Stimulated activated CD4-positive, alpha-beta T cell treated with anti-CD3 and anti-CD28 coated beads, Interleukin-12 subunit alpha, Interleukin-12 subunit beta, amount 100 ng/mL, for 24 hours (primary cell): ENCODE measurements at places on chromosomes 3 and 15.

DNA sequence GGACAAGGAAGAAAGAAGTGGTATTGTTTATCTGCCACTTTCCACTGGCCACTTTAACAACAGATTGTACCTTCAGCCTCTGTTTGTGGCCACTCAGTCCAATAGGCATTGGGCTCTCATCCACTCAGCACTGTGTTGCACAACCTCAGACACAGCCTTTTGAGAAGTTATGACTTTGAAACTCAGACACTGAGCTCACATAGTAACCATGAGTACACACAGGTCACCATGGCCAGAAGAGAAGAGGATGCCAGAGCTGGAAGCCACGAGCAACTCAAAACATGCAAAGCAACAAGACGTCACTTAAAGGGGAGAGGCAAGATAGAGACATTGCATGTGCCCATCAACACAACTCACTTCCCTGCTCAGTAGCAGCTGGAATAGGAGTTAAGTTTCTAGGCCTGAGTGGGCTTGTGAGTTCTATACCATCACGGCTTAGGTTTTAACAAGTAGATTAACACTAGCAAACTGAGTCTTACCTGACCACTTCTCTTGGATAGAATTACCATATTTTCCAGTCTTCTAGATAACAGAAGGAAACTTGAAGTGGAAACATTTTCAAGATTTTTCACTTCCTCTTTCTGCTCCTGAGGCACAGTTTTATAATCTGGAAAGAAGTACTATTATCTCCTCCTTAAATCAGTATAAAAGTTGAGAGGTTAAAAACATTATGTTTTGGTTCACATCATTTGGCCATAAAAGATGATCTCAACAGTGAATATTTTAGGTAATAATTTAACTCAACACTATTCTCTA, 103.5 kb downstream of the IMPG2 start:
- DNase-seq = no peak

GRCh38 chr3:98746882-98747281, 16.3 kb upstream of the ST3GAL6 start:
- DNase-seq = no peak

DNA sequence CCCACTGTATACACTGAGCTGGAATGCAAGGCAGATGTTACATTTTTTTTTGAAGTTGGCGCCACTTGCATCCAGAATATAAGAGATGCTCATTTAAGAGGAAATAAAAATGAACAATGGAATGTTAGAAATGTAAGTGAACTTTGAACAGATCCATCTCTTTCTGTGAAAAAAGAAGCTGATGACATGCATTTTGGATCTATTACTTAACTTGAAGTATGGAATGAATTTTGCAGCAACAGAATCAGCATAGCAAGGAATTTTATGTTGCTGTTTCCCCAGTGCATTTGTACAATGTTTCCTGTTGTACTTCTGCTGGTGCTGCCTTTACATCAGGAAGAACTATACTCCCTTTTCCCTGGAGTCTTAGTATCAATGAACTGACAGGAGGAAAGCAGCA, 178.2 kb downstream of the LSAMP start:
- no peak for DNase-seq

GRCh38 chr3:187840856-187841255, 95.6 kb upstream of the BCL6 start:
- no peak for DNase-seq

DNA sequence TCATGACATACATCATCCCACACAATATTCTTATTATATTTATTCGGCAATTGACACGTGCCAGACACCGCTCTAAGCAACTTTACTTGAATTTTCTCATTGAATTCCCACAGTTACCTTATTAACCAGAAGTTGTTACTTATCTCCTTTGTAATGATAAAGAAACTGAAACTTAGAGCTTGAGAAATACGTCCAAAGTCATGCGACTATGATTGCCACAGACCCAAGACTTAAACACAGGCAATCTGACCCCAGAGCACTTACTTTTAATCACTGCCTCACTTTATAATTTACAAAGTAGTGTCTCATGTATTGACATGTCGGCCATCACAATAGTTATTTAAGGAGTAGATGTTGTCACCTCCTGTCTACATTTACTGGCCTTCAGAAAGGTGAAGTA, 64.7 kb downstream of the ATP13A4 start:
- DNase-seq = no peak

DNA sequence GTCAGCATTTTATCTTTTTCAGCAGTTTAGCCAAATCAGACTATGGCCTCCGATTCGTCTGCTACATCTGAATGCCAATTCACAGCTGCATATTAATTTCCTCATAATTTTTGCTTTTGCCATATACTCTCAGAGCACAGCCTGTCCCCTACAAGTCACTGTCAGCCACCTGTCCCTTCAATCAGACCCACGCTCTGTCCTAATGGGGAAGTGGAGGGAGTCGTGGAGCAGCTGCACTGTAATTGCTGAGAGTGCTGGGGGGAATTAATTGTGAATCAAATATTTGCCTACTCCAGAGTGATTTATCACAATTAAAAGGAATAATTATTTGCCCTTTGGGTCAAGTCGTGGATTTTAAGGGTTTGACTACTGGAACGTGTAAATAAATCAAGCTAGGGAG, 75.5 kb downstream of the EBLN2 start:
- no peak for DNase-seq

DNA sequence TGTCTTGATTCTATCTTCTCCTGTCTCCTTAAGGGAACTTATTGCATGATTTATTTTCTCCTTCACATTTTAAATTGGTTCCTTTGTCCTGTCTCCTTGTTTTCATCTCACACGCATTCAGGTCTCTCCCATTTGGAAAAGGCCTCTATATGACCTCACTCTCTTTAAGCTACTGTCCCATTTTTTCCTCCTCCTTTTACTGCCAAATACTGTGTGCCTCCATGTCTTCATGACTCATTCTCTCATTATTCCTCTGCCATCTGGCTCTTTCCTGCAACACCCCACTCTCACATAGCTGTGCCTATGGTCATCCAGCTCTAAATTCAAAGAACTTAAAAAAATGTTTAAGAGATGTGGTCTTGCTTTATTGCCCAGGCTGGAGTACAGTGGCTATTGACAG, 48.0 kb downstream of the TYRO3 start:
- no peak for DNase-seq

- DNase-seq = no peak
Observed at GRCh38 chr3:197539651-197540051, 16.1 kb downstream of the BDH1 start.

DNA sequence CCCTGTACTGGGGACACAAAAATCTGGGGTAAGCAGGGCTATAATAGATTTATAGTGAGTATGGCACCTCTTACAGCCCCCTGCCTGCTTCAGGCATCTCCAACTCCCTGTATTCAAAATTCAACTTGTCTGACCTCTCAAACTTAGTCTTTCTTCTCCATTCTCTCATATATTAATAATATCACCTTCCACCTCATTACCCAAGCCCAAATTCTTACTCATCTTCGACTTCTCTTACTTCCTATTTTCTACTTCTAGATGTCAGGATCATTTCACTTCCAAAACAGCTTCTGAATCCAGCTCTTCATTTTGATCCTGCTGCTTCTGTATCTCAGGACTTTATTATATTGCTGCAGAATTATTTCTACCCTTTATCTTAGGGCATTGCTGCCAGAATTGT, 290.7 kb downstream of the CHST2 start:
- no peak for DNase-seq

DNA sequence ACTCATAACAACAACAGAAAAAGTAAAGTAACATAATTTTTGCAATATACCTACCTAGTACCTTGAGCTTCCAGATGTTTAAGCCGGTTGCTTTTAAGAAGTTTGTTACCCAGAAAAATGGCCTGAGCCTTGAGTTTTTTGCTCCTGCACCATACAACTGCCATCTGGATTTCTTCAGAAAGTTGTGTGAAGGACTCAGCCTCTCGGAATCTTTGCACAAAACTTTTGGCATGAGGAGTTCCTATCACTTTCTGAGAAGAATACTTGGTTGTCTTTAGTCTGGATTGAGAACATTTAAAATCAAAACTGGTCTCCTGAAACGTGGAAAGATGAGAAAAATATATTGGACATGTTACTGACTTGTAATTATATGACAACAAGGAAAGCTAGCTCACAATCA, 17.3 kb downstream of the GTPBP8 start:
- no peak for DNase-seq

DNA sequence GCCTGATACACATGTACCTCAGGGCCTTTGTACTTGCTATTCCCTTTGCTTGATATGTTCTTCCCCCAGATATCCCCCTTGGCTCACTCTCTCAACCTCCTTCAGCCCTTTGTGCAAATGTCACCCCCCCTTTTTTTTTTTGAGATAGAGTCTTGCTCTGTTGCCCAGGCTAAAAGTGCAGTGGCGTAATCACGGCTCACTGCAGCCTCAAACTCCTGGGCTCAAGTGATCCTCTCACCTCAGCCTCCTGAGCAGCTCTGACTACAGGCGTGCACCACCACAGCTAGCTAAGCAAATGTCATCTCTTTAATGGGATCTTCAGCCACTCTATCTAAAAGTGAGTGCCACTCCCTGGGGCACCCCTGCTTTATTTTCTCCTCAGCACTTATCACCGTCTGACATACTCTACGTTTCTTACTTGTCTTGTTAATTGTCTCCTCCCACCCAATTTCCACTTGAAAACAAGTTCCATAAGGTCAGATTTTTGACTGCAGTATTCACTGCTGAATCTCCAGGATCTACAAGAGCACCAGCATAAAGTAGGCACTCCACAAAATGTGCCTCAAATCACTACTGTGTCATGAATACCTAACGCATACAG, 14.6 kb downstream of the IP6K2 start:
- DNase-seq = no peak

- DNase-seq = no peak
Observed at GRCh38 chr15:62147551-62147950, 17.5 kb downstream of the C2CD4B start.

GRCh38 chr3:161422171-161422700, 50.9 kb upstream of the SPTSSB start:
- DNase-seq = no peak

DNA sequence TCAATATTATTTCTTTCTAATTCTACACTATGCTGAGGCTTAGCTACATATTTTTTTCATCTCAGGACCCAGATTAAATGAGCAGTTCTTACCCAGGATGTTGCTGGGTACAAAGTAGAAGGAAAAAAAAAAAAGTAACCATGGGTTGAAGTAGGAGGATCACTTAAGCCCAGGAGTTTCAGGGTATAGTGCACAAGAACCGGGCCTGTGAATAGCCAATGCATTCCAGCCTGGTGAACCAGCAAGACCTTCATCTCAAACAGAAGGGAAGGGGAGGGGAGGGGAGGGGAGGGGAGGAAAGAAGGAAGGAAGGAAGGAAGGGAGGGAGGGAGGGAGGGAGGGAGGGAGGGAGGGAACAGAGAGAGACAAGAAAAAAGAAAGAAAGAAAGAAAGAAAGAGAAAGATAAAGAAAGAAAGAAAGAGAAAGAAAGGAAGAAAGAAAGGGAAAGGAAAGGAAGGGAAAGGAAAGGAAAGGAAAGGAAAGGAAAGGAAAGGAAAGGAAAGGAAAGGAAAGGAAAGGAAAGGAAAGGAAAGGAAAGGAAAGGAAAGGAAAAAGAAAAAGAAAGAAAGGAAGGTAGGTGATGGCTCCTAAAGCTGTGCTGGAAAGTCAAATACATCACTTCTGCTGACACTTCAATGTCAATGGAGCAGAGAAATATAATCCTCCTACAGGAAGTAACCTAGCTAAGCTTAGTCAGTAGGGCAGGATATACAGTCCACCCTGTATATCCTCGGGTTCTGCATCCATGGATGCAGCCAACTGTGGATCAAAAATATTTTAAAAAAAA, 206.8 kb upstream of the TGFBR2 start:
- DNase-seq = no peak

DNA sequence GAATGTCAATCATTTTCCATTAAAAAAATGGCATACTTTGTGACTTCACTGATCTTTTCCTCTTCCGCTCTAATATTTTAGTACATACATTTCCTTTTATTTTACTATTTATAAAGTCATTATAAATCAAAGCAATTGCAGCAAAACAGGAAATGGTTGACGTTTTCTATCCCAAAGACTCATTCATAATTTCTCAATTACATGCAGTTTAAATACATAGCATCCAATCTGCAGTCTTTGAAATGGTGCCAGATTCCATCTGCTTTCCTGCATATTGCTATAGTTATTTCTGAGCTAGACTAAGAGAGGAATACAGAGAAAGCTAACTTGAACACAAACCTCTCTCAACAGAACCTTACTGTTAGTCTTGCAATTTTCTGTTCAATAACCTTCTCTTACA, 179.8 kb downstream of the ZPLD1 start:
- DNase-seq = no peak

- DNase-seq = no peak
Observed at GRCh38 chr3:81726735-81727134, 34.7 kb downstream of the GBE1 start.

GRCh38 chr15:64930778-64931371, 19.2 kb downstream of the ANKDD1A start:
- DNase-seq = no peak

DNA sequence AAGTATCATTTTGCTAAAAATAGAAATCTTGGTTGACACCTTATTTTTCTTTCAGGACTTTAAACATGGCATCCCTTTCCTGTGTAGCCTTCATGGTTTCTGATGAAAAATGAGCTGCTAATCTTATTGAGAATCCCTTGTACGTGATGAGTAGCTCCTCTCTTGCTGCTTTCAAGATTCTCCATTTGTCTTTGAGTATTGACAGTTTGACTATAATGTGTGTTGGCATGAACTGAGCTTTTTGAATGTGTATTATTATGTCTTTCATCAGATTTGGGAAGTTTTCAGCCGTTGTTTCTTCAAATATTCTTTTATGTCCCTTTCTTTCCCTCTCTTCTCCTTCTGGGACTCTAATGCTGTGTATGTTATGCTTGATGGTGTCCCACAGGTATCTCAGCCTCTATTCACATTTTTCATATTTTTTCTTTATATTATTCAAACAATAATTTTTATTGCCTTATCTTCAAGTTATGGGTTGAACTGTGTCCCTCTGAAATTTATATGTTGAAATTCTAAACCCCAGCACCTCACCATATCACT, 4.1 kb upstream of the C3orf22 start:
- no peak for DNase-seq

DNA sequence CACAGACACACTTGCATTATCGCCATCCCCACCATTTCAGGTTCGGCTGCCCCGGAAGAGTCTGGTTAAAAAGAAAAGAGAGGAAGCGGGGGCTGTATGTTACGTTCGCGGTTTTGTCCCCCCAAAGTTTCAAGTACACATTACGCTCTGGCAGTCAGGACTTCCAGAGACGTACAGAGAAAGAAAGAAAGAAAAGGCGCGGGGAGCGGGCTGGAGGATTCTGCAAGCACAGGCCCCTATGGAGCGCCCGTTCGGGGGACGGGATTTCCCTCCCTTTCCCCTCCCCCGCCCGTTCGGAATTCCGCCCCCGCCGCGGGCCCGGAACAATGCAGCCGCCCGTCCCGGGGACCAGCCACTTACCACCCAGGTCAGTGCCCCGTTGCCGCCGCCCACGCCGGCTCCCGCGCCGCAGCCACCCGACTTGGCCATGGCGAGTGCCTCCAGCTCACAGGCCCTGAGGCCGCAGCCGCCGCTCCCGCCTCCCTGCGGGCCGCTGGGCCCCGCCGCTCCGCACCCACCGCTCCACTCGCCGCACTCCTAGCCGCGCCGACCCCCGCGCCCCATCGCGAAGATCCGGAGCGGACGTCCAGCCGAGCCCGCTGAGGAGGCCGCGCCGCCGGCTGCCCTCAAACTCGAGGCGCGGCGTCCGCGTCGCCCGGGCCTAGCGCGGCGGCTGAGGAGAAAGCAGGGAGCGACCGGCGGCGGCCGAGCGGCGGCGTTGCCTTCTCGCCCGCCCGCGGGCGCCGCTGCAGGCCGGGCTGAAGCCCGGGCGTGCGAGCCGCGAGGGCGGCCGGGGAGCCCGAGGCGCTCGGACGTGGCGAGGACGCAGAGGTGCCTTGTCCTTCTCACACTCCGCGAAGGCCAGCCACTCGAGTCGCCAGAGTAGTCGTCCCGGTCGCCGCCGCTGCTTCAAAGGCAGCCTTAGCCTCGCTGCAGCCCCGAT, 567 bp downstream of the TOP2B start:
- peak; percentile 43 for DNase-seq
